SIG-M5 (cell line): ENCODE measurements at places on chromosomes 4 and X.

DNA sequence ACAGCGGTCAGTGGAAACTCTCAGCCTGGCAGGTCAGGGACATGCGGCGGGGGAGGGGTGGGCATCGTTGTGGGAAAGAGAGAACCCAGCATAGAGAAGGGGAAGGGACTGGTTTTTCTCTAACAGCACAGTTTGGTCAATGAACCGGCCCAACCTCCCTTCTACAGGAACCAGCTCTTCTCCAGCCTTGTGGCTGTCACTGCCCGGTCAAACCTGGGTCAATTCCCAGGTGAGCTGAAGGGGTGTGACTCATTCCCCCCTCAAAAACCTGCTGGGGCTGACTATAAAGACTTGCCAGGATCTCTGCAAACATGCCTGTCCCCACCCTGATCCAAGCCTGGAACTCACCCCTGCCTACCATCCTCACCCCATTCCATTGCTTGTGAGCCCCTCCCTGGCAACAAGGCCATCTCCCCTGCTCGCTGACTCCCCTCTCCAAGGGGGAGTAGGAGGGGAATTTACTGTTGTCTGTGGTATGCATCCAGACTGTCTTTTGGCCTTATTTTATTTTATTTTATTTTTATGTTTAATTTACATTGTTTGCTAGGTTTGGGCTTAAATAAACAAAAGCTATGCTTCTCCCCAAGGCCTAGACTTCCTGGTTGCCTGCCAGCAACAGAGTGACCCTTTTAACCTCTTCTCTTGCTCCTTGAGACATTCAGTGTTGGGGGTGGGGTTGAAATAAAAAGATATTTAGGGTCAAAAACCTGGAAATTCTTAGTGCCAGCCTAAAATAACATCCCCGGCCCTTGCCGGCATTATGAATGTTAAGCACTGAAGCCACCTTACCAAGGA is 49.6 kb downstream of the TSC22D3 start:
- no peak for DNase-seq

- no peak for DNase-seq
Observed at GRCh38 chr4:145189981-145190380, 9.6 kb upstream of the OTUD4 start.

GRCh38 chr4:152369902-152370295 is 166.0 kb downstream of the FBXW7 start:
- no peak for DNase-seq

DNA sequence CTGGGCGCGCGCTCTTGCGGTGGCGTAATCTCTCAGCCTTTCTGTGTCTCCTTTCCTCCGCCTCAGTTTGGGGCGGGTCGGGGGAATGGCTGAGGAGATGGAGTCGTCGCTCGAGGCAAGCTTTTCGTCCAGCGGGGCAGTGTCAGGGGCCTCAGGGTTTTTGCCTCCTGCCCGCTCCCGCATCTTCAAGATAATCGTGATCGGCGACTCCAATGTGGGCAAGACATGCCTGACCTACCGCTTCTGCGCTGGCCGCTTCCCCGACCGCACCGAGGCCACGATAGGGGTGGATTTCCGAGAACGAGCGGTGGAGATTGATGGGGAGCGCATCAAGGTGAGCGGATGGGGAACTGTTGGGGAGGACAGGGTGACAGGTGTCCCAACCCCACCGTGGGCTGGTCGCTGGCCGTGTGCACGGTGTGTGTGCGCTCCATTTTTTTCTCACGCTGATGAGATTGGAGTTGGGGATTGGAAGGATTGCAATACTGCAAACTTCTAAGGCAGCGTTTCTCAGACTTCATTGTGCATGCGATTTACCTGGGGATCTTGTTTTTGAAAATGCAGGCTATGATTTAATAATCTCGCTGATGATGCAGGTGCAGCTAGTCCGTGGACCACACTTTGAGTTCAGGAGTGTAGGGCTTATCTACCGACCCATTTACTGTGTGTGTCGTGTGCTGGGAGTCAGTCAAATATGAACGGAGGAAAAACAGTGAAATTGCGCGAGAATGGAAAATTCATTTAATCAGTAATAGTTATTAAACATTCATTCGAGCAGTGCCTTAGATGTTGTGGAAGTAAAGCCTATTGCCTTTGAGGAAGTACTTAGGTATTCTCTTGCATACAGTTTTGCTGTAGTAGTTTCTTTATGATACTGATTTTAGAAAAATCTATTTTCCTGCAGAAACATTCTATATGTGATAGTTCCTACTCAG is at the start of gene RAB33B:
Gene RAB33B (plus strand): TSS at position 11 of the 935 bp plus-strand sequence. CDS start 75 bp downstream, at position 86.
- DNase-seq, result peak; percentile 8

DNA sequence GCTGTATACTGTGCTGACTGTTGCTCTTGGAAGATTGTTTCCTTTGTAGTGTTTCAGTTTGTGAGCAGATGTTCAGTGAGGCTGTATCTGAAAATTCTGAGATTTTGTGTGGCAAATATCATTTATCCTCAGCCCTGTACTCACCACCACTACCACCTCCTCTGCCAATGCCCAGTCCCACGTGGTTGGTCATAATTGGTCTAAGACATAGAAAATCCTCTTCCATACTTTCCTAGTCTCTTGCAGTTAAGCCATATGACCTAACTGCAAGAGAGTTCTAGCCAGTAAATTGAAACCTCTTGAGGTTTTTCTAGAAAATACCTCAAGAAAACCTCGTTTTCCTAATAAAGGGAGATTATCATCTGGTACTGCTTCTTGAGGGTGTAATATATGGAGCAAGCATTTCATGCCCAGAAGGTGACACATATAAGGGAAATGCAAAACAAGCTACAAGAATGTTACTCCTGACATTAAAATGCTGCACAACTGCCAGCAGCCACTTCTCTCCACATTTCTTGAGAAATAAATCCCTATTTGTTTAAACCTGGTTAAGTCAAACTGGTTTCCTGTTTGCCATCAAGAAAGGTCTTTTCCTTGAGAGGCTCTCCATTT is 32.8 kb downstream of the ABCE1 start:
- DNase-seq, result no peak
